Bone marrow (tissue), 2 donors: ENCODE measurements at places on chromosomes 4 and X.

DNA sequence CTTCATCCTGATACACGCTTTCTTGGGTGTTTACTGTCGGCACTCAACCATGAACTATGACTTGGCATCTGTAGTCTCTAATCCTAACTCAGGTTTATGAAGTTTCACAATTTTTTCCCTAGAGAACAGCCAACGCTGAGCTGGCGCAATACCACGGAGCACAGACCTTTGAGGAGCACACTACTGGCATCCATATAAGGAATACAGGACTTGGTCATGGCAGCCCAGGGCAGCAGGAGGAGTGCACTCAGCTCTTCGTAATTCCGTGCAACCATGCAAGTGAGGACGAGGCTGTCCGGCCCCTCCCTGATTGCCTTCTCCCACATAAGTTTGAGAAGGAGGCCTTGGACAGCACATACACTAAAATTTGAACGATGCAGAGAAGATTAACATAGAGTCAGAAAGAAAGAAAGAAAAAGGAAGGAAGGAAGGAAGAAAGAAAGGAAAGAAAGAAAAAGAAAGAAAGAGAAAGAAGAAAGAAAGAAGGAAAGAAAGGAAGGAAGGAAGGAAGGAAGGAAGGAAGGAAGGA lies 41.0 kb upstream of the PDLIM5 start:
- no peak for DNase-seq

- no peak for DNase-seq
Measured at GRCh38 chr4:100257567-100257966, 67.3 kb upstream of the DDIT4L start.

DNA sequence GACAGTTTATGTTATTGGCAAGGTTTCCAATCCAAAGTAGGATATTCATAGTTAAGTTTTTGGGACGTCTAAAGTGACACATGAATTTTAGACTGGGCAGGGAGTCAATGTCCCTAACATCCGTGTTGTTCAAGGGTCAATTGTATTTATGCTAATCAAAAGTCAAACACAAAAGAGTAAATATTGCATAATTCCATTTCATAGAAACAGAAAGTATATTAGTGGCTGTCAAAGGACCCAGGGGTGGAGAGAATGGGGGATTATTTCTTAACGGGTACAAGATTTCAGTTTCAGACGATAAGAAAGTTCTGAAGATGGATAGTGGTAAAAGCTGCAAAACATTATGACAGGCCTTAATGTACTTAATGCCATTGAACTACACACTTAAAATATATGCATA lies 971.8 kb upstream of the AGA start:
- no peak for DNase-seq

DNA sequence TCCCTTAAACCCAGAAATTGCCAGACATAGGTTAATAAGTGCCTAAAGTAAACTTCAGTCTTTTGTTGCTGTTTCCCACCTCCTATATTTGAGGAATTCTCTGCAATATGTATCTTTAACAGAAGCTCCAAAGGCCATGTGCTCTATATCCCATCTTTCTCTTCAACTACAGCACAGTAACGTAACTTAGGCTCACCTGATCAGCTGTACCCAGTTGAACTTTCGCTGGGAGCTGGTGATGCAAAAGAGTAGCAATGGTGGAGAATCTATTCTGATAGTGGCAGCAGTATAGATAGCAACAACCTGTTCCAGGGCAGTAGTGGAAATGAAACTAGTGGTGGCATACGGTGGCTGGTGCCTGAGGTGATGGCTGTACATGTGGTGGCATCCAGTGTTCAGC lies 33.2 kb upstream of the YTHDC1 start:
- no peak for DNase-seq

DNA sequence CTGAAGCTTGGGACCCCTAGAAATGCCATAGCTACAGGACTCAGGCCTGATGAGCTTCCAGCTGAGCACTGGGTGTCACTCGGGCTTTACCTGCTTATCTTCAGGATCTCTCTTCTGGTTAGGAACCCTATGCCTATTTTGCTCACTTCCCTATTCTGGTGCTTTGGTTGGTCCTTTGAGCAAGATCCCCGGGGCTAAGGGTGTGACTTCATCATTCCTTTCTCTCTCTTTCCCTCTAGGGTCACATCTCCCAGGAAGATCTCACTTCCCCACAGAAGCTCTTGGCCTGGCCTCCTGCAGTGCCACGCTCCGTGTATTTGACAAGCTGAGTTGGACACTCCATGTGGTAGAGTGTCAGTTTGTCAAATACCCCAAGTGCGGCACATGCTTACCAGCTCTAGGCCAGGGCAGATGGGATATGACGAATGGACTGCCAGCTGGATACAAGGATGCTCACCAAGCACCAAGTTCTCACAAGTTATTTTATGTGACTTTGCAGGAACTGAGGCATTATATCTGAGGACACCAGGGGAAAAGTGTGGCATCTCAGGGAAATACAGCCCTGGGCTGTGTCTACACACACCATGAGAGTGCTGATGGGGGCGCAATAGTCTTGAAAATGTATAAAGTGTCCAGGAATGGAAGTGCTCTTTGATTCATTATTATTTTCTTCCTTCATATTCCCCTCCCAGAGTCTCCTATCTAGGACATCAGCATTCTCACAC lies 21.1 kb downstream of the VSIG4 start:
- DNase-seq, result no peak

DNA sequence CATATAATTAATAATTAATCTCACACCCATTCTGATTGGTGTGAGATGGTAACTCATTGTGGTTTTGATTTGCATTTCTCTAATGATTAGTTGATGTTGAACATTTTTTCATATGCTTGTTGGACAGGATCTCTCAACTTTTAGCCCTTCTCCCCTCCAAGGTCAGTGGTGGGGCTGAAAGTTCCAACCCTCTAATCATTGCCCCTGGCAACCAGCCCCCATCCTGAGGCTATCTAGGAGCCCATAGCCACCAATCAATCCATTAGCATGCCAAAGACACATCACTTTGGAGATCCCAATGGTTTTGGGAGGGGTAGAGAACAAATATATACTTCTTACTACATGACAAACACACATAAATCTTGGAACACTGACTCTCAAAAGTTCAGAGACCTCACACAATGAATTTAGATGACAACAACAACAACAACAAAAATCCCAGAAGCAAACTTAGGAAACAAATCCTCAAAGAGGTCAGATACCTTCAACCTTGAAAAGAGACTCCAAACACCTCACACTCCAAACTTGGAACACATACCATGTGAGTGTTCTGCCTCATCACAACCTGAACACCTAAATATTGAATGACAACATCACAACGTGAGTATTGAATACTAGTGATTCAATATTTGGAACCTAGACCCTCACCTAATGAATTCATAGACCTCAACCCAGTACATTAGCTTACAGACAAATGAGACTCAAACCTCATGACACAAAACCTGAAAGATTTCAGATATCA lies 19.0 kb upstream of the PAGE4 start:
- no peak for DNase-seq

DNA sequence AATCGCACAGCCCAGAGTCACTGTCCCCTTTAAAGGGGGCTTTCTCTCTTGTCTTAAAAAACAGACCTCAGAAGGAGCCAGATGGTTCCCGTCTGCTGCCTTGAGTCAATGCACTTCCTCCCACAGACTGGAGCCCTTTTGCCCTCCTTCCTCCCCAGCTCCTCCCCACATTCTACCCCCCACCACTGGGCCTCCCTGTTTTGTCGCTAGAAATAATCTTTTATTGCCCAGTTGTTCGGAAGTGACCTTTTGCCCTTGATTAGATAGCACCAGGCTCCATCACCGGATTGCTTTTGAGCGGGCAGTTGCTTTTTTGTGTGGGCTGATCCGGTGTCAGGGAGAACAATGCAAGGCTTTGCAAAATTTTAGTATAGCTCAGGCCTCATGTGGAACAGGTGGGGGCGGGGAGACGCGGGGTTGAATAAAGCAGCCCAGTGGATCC lies 47.7 kb downstream of the SPRY1 start:
- DNase-seq, result peak; percentile 95

- DNase-seq, result no peak
Measured at GRCh38 chr4:15145709-15146108, 143.4 kb downstream of the CPEB2 start.

GRCh38 chr4:73725985-73726384 lies 14.4 kb upstream of the CXCL8 start:
- DNase-seq, result no peak

- no peak for DNase-seq
Measured at GRCh38 chrX:51395810-51396728, 63.4 kb downstream of the NUDT10 start.
